OCI-LY7 (cell line): ENCODE measurements at places on chromosomes 7 and 10.

GRCh38 chr7:15679306-15679705 lies 7.2 kb downstream of the MEOX2 start:
- no peak for DNase-seq

DNA sequence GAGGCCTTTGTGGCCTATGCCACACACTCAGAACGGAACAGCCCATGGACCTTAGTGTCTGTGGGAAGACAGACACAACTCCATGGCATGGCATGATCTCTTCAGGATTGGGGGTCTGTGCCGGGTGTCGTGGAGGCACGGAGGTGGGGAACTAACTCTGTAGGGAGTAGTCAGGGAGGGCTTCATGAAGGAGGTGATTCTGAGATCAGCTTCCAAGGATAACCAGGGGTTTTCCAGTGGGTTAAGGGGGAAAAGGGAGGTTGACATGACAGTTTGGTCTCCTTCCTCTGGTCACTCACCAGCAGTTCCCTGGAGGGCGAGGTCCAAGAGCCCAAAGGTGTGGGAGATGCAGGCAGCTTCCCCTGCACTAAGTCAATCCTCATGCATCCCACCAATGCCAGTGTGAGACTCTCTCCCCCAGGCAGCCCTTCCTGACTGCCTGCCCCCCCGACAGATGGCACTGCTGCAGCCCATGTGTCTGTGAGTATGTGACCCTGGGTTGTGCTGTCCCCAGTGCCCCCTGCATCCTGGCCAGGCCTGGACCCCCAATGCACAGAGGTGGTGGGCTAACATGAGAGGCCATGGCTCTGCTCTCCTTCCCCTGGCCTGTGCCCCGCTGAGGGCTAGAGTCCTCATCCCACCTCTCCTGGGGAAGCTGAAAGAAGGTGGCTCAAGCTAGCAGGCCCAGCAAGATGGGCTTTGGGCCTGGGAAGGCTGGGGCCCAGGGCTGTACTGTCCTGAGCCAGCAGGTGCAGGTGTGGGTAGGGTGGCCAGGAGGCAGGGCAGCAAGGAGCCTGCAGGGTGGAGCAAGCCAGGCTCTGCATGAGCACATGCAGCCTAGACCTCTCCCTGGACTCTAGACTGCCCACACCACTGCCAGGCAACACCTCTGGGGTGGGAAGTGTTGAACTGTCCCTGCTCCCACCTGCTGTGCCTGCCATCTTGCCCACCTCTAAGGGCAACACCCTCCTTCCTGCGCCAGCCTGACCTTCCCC lies 39.7 kb downstream of the RASGEF1A start:
- DNase-seq = no peak

DNA sequence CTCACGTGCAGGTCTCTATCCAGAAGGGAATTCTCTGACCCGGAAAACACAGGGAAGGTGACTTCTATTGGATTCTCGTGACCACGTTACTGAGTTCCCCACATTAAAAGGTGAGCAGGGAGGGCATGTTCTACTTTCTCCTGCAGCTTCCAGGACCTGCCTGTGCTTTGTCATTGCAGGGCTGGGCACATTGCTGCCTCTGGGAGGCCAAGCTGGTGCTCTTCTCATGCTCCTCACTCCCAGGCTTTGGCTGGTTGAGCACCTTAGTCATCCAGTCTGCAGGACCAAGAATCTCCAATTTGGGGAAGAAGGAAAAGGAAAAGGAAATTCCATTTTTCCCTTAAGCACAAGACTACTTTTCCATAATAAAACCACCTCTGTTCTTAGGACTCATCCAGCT lies 86.5 kb upstream of the TMEM72 start:
- DNase-seq = no peak

DNA sequence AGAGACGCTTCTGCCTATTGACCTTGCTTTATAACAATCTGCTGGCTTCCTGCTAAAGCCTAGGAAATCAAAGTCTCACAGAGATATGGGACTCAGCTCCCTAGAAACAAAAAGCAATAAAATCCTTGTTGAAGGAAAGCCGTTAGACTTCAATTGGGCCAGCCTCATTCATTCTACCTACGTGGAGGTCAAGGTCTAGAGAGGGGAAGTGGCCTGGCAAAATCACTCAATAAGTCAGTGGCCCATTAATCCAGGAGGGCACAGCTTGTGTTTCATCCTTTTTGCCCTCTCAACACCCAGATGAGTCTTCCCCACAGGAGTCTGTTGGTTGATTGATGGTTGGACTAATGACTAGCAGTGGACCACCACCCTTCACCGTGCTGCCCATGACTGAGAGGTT lies 40.5 kb upstream of the ACSL5 start:
- DNase-seq = no peak

GRCh38 chr10:128781637-128782036 lies 655.4 kb upstream of the MKI67 start:
- no peak for DNase-seq

GRCh38 chr10:131899695-131900349 lies 986 bp upstream of the PPP2R2D start:
- peak; percentile 36 for DNase-seq

DNA sequence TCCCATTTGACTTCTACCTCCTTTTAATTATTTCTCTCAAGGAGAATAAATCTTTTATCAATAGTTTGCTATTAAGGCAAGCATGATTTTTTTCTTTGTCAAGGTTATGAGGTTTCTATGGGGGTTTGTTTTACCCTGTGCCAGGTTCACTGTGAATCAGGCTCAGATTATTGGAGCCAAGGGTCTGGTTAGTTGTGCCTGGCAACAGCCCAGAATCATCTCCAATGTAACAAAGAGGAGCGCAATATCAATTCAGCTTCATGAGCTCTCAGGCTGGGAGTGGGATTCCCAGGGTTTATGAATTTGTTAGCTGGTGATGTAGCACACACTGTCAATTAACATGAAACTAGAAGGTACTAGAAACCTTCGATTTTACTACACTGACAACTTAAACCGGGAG lies 73.2 kb downstream of the AASS start:
- DNase-seq = no peak

DNA sequence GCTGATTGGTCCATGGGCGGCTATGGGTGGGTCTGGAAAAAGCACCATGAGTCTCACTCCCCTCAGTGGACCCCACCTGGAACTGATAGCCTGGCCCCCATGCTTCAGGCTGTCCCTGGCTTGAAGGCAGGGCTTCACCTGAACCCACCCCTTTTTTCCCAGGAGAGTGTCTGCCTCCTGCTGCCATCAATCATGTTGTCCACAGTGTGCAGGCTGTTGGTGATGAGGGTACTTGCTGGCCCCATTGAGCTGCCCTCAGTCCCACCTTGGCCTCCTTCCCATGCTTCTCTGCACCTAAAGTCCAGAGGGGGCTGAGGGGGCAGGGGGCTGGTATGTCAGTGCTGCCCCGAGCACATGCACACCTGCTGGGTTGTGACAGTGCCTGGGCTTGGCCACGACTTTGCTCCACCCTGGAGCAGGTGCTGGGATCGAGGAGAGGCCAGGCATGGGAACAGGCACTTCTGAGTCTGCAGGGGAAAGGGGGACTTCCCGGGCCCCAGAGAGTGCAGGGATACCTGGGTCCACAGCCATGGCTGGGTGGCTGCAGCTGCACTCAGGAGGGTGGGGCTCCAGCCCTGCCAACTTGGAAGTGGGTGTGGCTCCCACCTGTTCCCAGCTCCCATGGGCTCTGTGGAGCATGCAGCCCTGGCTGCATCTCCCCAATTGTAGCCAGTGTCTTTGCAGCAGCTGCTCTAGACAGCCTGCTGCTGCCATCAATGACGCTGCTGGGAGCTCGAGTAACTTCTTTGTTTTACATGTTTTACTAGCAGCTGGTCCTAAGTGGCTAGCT lies 56.9 kb downstream of the ADK start:
- no peak for DNase-seq

GRCh38 chr7:156604836-156605695 lies 35.5 kb upstream of the RNF32 start:
- DNase-seq = no peak

- DNase-seq = no peak
Measured at GRCh38 chr10:1102416-1102815, 46.2 kb downstream of the WDR37 start.

DNA sequence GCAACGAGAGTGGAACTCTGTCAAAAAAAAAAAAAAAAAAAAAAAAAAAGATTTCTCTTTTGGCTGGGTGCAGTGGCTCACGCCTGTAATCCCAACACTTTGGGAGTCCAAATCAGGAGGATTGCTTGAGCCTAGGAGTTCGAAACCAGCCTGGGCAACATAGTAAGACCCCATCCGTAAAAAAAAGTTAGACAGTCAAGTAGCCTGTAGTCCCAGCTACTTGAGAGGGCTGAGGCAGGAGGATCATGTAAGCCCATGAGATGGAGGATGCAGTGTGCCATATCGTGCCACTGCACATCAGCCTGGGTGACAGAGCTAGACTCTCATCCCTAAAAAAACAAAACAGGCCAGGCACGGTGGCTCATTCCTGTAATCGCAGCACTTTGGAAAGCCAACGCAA lies 25.2 kb downstream of the PDLIM1 start:
- no peak for DNase-seq

DNA sequence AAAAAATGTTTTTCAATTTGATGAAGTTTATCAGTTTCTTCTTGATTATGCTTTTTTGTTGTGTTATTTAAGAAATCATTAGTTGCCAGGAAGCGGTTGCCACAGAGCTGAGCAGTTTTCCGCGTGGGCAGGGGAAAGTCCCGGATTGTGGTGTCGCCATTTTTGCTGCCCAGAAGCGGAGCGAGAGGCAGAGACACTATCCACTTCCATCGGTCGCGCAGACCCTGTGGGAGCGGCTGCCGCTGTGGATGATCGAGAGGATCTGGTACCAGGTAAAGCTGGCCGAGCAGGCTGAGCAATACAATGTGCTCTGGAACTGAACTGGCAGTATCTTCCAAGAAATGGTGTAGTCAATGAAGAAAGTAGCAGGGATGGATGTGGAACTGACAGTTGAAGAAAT lies 119.8 kb downstream of the ZNF736 start:
- no peak for DNase-seq

GRCh38 chr7:13602036-13602435 lies 387.4 kb downstream of the ETV1 start:
- no peak for DNase-seq

DNA sequence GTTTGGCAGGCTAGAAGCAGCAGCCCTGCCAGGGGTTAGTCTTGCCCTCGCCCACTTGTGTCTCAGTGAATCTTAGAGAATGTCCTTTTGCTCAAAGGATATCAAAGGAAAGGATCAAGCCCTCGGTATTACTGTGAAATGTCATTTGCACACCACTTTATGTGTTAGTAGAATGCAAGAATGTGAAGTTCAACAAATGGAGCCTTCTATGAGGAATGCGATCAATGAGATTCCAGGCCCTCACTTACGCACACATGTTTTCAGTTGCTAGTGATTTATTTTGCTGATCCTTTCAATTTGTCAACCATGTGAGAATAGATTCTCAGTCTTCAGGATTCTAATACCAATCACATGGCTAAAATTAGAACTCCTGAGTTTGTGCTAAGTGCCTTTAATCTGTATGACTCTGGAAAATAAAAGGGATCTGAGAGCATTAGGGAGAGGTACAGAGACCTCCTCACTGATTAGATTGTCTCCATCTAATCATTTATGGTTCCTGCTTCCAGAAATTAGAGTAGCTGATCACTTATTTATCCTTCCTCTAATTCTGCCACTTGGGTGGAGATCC lies 123.0 kb upstream of the SP4 start:
- DNase-seq = no peak

DNA sequence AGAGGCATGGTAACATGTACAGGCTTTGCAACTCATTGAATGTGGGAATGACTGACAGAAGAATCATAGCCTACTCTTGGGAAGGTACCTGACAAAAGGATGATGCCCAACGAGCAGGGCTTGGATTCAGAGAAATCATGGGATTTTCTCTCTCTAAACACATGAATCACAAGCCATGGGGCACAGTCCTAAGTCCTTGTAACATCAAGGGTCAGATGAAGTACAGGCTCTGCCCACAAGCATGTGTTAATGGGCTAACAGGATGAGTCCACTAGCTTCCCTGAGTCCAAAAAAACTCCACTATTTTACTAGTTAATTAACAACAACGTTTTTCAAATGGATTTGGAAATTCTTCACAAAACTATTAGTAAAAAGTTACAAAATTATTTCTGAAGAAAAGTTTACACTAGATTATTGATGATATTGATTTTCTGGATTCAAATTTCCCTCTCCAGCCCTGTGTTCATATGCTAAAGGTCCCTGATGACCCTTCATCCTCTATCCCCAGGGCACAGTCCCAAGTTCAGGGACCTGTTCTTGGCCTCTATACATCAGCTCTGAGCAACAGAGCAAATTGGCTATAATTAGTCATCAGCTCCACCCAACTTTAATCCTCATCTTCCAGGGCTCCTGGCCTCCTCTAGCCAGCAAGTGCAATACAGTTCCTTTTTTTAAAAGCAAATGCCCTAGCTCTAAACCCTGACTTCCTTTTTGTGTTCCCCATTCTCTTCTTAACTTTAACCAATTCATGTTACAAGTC lies 99.8 kb downstream of the GSAP start:
- no peak for DNase-seq

DNA sequence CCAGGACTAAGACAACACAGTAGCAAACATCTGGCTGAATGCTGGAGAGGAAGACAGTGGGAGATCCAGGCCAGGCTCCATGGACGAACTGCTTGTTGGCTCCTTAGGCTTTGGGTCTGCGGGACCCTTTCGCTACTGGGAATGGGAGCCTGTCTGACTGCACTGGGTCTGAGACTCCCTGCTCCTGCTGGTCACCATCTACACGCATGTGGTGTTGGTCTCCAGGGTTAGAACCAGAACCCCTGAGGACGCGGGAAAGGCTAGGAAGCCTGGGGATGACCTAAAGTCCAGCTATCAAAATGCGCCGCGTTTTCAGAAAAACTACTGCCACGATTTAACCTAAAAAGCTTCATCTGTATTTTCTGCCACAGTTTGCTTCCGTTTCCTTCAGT lies 817 bp upstream of the DNAJB6 start:
- DNase-seq = no peak

- DNase-seq = no peak
Measured at GRCh38 chr7:125526092-125526491, 596.5 kb upstream of the POT1 start.

GRCh38 chr7:7732621-7733281 lies 14.3 kb upstream of the RPA3 start:
- DNase-seq = no peak

GRCh38 chr7:118870187-118870586 lies 645.7 kb downstream of the ANKRD7 start:
- DNase-seq = no peak

GRCh38 chr10:29508554-29509244 lies 126.1 kb downstream of the SVIL start:
- DNase-seq = no peak
